ENCODE measurements at places on chromosomes 6 and 20.

- DNase-seq: no peak
Observed at GRCh38 chr20:53910351-53911002, 159.9 kb downstream of the BCAS1 start.

DNA sequence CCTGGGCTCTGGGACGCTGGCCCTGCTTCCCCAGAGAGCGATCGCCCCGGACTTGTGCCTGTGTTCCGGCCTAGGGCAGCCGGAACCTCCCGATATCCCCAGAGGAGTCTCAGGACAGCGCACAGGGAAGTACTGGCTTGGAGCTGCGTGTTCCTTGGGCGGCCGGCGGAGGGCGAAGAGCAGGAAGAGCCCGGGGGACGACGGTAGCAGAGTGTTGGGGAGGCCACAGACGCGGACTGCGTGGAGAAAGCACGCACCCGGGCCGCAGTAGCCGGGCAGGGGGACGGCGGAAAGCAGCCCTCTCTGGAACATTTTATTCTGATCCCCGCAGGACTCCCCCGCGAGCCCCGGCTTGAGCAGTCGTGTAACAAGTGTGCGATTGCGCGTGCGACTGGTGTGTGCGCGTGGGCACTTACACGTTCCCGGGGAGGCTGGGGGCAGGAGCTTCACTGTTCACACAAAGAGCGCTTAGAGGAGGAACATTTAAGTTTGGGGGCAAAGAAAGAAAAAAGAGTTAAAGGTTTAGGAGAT lies 36.1 kb downstream of the NCR2 start:
- peak; percentile 42 for DNase-seq

DNA sequence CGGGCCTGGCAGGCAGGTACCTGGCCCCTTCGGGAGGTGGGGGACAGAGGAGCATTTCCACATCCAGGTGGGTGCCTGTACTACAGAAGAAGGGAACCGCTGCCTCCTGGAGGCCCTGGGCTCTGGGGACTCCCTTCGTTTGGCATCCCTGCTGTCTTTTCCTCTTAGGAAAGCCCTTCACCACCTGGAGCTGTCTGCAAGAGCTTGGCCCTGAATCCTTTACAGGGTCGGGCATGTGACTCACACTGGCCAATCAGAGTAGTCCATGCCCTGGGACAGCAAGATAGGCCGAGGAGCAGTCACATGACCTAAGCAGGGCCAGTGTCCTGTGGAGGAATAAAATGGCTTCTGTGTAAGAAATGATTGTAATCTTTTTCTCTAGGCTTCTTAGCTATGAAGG lies 224.9 kb downstream of the ANKRD60 start:
- no peak for DNase-seq

- no peak for DNase-seq
Observed at GRCh38 chr6:162580619-162581018, 146.9 kb downstream of the PRKN start.

DNA sequence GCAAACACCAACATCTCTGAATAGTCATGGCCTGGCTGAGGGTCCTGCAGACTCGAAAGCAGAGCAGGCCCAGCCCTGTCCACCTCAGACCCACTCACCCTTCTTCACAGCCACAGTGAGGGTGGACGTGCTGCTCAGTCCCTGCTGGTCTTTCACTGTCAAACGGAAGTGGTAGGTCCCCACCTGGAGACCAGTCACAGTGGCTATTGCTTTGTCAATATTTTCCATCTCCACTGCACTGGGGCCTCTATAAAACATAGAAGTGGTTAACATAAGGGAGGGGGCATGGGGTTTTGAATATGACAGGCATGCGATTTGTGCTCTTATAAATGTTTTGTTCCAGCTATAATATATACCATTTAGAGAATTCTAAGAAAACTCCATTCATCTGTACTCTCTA lies 73.9 kb downstream of the ALDH5A1 start:
- DNase-seq: no peak

GRCh38 chr6:147003186-147003585 lies 201.0 kb upstream of the STXBP5 start:
- no peak for DNase-seq

- no peak for DNase-seq
Observed at GRCh38 chr20:36687850-36688249, 41.9 kb upstream of the SLA2 start.

Data from IMR-90 (cell line).